ENCODE measurements at places on chromosomes 5 and 9.

DNA sequence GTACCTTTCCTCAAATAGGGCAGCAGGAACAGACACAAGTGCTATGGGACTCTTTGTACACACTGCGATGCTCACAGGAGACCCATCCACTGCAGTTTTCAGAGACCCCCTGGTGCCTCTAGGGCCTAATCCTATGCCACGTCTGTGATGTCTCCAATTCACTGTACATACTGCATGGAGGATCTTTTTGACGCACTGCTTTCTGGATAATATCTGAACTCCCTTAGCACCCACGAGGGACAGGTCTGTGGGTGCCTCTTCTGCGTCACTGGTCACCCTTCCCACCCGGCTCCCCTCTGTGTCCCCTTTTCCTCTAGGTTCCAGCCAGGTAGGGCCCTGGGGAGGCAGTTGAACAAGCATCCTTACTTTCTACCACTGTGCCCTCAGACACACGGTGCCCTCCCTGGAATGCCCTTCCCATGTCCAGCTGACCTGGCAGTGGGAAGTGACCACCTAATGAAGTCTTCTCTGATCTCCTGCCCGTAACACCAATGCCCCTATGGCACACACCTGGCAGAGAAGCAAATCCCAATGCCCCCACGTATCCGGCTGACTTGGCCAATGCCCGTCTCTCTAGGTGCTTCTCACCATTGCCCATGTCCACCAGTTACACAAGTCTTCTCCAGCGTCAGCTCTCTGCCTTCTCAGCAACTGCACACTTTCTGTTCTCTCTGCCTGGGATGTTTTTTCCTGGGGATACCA, 41.5 kb downstream of the FOXI1 start:
- no peak for DNase-seq

- DNase-seq, result peak; percentile 86
Measured at GRCh38 chr5:7815892-7816534, 34.9 kb downstream of the CFAP90 start.

DNA sequence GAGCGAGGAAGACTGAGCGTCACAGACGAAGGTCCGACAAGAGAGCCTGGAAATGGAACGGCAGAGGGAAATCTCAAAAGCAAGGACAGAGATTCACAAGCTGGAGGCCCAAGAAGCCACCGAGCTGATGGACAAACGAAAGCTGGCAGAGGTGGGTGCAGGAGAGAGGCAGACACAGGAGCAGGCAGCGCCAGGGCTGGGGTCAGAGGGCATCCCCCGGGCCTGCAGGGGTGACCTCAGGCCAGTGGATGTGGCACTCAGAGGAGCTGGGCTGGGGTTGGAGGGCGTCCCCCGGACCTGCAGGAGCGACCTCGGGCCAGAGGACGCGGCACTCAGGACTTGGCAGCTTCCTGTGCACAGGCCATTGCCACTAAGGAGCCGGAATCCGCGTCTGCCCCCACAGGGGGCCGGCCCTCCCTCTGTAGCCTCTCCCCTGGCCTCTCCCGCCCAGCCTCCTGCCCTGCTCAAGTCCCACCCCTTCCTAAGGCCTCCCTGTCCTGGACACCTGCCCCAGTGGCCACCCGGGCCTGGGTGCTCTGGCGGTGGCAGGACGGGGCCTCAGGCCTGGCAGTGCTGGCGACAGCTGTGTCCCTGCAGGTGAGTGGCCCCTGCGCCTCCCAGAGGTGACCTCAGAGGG, 40.4 kb downstream of the EXD3 start:
- peak; percentile 34 for DNase-seq

DNA sequence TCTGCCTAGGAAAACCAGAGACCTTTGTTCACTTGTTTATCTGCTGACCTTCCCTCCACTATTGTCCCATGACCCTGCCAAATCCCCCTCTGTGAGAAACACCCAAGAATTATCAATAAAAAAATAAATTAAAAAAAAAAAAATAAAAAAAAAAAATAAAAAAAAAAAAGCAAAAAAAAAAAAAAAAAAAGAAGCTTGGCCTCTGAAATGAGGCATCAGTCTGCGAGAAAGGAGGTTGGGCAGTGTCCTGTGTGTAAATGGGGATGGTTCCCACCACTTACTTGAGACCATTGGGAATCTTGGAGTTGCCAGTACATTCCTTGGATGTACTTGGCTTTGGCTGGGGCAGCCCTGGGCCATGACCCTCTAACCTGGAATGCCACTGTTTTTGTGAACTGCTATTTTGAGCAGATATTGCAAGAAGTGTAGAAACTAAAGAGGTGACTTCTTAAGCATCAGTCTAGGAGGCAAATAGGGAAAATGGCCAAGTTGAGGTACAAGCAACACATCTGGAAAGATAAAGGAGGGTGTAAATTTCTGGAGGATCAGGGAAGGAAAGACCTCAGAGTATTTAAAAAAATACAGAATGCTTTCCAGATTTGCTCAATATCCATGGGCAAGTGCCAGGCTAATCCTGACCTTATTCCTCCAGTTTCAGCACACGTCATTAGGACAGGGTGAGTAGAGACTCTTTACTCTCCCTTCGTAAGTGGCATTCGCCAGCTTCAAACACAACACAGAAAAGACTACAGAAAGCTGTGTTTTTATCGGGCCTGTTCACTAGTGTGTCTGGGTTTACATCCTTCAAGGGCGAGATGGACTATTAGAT, 58.1 kb downstream of the HSPA4 start:
- DNase-seq, result no peak

DNA sequence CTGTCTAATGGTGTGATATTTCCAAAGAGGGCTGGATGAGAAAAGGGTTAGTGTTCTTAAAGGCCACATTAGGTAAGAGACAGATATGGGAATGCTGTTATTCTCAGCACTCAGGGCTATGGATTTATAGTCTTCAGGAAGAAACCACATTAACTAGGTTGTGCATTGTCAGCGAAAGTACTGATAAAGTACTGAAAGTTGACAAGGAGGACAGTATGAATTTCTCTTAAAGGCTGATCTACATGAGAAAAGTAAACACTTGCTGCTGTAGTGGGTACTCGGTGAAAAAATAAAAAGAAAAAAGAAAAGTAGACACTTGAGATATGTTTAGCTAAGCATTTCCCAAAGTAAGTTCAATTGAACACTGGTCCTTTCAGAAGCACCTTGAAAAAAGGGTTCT, 381.0 kb upstream of the RPS23 start:
- no peak for DNase-seq

- DNase-seq, result no peak
Measured at GRCh38 chr5:91281401-91281800, 101.7 kb downstream of the ARRDC3 start.

DNA sequence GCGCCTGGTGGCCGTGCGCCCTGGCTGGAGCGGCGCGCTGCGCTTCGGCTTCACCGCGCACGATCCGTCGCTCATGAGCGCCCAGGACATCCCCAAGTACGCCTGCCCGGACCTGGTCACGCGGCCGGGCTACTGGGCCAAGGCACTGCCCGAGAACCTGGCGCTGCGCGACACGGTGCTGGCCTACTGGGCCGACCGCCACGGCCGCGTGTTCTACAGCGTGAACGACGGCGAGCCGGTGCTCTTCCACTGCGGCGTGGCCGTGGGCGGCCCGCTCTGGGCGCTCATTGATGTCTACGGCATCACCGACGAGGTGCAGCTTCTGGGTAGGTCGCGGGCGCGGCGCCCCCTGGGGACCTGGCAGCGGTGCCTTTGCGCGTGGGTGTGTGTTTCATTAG, 28.9 kb downstream of the NEURL1B start:
- no peak for DNase-seq

DNA sequence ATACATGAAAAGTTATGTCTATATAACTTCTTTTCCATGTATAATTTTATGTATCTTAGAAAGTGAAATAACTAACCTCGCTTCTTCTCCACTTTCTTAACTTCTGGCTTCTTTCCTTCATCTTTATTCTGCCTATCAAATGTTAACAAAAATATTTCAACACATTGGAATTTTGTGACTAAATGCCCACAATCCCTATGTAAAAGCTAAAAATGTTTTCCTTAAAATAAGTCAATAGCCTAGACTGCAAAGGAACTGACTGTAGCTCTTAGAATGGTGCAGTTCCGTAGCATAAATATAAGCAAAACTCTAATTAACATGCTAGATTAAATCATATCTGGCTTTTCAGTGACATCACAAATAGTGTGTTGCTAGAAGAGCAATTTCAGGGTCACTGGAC, 40.9 kb downstream of the PSIP1 start:
- DNase-seq, result no peak

GRCh38 chr5:160750938-160751657, 100.9 kb downstream of the ATP10B start:
- DNase-seq, result no peak

GRCh38 chr5:8831251-8831650, 714.6 kb downstream of the SEMA5A start:
- DNase-seq, result no peak

DNA sequence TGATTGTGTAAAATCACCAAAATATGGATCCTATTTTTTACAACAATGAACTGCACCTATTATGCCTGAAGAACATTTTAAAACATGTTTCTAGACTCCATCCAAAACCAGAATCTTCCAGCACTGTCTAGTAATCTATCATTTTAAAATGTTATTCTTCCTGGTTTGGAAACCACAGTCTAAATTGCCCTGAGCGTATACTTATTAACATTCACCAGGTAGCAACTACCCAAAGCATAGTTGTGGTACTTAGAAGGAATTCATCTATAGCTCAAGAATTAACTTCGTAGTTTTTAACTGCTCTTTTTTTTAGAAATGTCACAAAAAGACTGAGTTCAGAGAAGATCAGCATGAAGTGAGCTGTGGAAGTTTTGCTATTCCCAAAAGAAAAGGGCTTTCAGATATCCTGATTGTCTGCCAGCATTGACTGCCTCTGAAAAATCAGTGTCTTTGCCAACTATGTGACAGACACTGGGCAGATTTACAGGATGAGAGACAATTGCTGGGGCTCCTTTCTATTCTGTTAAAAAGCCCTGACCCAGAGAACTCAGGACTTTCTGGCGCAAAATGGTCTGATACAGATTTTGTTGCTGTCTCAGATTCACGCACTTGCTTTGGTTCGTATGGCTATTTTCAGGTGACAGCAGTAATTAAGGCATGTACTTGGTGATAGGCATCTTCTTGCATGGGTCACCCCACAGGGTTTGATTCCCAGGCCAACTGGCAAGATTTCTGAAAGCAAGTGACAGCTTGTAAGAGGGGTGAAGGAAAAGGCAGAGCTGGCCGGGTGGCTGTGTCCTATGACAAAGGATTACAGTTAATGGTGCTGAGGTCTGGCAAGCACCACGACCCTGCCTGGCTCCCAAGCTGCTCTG, 152.5 kb upstream of the RAI14 start:
- peak; percentile 69 for DNase-seq
